Progenitor cell of endocrine pancreas (in vitro differentiated cells): ENCODE measurements at places on chromosomes 7 and 10.

- DNase-seq: no peak
Observed at GRCh38 chr7:2602406-2603043, 29.3 kb upstream of the TTYH3 start.

DNA sequence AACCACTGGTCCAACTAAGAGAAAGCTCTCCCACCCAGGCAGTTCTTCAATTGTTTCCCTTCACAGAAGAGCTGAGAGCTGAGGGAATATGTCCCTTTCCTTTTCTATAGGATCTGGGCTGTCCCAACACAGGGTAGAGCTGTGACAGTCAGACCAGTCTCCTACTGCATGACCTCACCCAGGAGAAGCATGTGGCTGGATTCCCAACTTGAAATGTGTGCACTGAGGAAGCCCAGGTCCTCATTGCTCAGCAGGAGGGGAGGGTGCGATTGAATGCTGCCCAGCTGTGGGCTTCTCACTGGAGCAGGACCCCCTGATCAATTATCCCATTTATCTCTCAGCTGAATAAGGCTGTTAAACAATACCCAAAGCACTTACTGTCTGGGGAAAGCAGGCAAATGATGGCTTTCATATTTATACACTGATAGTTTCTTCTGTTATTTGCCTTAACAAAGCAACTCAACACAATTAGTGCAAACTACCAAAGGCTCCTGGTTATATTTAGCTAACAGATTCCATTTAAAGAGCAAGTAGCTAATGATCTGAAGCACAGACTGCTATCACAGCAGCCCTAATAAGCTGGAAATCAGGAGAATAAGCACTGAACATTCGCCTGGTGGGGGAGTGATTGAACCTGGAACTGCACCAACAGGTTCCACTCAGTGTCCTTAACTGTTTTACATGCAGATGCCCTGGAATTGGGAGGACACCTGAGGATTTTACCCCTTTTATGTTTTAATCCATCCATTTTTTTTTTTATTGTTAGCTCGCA lies 508.8 kb downstream of the CCSER2 start:
- peak; percentile 30 for DNase-seq

DNA sequence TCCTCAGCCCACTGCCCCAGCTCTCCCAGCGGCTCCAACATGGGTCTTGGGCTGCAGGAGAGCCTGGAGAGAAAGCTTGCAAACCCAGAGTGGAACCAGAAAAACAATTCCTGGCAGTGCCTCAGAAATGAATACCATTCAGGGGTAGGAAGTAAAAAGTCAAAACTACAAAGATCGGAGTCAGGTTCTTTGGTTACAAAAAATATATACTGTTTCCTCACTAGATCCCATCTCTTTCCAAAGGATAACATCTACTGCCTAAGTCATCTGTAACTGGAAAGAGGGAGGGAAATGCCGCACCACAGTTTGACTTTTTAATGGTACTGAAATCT lies 14.9 kb downstream of the CREB3L2 start:
- DNase-seq: no peak

GRCh38 chr7:157682064-157682945 lies 345.5 kb downstream of the DNAJB6 start:
- no peak for DNase-seq

GRCh38 chr7:136869001-136869961 lies 829 bp downstream of the CHRM2 start:
- DNase-seq: no peak

GRCh38 chr7:106583100-106583499 lies 77.9 kb downstream of the CCDC71L start:
- DNase-seq: no peak

GRCh38 chr7:19066170-19066569 lies 51.3 kb downstream of the TWIST1 start:
- no peak for DNase-seq

GRCh38 chr7:44511236-44511635 lies 20.8 kb upstream of the NUDCD3 start:
- no peak for DNase-seq
